ENCODE measurements at places on chromosomes 2 and 18.

GRCh38 chr2:87401726-87402345 lies 346.1 kb upstream of the PLGLB2 start:
- no peak for DNase-seq

DNA sequence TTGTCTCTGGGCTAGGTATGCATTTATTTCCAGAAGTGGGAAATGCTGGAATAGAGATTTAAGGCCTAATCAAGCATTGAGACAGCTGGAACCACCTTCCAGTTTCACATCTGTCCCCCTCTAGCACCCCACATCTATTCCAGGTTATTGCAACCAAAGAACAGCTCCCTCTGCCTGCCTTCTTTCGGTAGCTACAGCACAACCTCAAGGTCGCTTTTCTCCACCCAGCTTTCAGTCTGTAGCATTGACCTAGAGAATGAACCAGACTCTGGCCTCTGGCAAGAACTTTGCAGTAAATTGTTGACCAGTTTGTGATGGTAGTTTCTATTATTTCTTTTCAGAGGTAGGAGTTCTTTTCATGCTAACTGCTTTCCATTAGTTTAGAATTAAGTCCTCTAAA lies 484.2 kb downstream of the DLGAP1 start:
- no peak for DNase-seq

DNA sequence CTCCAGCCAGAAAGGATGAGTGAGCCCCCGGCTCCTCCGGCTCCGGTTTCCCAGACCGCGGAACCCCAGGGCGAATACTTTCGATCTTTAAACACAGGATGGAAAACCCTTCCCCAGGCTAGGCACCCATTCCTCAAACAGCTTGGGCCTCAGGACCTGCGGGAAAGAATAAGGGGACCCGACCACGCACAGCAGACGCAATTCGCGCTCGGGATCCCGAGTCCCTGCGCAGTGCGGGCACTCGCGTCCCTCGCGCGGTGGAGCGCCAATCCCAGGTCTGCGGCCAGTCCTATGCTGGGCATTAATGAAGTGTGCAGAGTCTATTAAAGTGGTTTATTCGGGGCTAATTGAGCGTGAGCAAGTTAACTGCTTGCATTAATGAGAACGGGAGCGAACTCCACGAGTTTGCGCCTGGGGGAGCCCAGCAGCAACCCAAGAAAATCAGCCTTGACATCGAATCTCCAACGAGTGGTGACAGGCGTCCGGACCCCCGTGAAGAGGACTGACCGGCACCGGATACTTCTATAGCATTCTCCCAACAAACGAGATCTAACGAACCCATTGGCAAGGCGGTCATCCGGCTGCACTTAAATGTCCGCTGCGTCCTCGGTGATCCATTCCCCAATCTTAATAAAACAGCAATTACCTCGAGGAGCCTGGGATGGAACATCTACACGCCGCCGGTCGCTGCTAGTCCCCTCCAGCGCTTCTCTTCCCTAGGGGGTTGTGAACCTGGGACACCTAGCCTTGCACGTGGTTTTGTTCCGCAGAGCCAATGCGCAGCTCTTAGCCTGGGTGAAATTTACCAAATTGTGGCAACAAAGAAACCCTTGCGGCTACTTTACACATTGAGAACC lies 1.6 kb downstream of the OSR1 start:
- no peak for DNase-seq

- DNase-seq: no peak
Measured at GRCh38 chr18:5503740-5504139, 40.1 kb downstream of the EPB41L3 start.

DNA sequence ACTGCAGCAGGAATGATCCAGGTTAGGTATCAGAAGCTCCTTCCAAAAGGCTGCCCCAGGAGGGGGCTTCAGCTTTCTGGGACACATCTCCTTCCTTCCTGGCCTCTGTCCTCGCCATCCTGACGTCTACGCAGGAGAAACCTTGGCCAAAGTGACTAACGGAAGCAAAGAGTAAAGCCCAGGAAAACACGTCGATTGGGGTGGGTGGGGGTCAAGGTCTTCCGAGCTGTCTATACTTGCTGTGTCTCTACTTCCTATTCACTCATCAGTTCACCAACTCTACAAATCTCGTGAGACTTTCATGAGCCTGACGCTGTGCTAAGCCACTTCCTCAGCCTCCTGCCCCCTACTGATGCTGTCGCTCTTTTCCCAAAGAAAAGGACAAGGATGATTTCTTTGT lies 212.6 kb downstream of the TNS1 start:
- peak; percentile 34 for DNase-seq

DNA sequence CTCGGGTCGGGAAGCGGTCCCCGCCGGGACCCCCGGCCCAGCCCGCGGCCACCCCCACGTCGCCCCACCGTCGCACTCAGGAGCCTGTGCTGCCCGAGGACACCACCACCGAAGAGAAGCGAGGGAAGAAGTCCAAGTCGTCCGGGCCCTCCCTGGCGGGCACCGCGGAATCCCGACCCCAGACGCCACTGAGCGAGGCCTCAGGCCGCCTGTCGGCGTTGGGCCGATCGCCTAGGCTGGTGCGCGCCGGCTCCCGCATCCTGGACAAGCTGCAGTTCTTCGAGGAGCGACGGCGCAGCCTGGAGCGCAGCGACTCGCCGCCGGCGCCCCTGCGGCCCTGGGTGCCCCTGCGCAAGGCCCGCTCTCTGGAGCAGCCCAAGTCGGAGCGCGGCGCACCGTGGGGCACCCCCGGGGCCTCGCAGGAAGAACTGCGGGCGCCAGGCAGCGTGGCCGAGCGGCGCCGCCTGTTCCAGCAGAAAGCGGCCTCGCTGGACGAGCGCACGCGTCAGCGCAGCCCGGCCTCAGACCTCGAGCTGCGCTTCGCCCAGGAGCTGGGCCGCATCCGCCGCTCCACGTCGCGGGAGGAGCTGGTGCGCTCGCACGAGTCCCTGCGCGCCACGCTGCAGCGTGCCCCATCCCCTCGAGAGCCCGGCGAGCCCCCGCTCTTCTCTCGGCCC lies 13.6 kb downstream of the SPEG start:
- no peak for DNase-seq

DNA sequence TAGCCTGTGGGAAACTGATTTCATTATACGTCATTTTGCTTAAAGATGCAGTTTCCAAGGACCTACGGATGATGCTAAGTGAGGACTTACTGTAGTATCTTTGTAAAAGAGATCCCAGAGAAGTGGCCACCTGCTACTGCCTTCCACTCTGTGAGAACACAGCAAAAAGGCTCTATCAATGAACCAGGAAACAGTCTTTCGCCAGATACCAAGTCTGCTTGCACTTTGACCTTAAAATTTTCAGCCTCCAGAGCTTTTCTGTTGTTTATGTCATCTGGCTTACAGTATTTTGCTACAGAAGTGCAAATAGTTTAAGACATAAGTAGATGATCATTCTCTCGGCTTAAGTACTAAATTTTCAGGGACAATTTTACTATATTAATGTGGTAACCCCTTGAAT lies 847.9 kb upstream of the CHAC2 start:
- DNase-seq: no peak

DNA sequence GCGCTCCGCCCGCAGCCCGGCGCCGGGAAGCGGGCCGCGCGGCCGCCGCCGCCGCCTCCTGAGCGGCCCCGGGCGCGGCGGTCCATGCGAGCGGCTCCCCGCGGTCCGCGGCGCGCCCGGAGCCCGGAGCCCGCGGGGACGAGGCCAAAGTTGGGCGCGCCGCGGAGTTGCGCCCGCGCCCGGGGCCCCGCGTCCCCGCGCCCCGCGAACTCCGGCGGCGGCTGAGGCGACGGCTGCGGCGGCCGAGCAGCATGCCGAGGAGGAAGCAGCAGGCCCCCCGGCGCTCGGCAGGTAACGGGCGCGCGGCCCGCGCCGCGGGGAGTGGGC lies 992 bp downstream of the TSHZ1 start:
- no peak for DNase-seq

GRCh38 chr2:137178951-137179377 lies 413.6 kb downstream of the THSD7B start:
- no peak for DNase-seq

DNA sequence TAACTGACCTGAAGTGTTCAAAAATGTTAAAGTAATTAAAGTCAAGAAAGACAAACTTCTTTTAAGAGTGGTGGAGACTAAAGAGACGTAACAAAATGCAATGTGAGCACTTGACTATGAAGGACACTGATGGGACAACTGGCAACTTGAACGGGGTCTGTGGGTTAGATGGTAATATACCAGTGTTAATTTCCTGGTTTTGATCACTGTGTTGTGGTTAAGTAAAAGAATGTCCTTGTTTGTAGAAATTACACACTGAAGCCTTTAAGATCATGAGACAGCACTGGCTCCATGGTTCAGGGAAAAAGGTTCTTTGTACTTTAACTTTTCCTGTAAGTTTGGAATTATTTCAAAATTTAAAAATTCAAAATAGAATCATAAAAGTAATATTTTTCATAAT lies 58.2 kb downstream of the REL start:
- DNase-seq: no peak

DNA sequence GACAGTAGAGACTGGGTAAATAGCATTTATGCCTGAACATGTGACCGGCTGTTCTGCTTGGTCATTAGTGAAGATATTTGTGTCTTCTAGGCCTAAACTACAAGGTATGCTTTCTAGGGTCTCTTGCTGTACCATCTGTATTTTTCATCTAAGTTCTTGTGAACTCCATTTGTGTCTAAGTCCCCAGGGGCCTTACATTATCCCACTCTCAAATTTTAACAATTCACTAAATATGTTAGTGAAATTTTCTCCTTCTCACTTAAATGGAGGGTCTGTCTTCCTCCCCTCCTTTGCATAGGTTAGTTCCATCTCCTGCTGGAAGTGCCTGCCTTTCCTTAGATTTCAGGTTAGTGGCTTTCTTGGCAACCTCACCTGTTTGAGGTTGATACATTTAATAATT lies 382.6 kb downstream of the RAD51AP2 start:
- no peak for DNase-seq

DNA sequence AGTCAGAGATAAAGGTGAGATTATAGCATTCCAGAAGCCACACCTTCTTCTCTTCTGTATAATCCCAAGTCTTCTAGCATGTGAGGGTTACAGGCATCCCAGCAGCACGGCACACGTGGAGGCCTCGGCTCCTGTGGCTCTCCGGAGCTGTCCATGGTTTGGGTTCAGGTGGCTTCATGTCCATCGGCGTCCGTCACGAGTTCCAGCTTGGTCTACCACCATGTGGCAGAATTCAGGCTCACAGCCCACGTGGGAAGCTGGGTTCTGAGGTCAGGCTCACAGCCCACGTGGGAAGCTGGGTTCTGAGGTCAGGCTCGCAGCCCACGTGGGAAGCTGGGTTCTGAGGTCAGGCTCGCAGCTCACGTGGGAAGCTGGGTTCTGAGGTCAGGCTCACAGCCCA lies 378.3 kb upstream of the SALL3 start:
- DNase-seq: no peak

DNA sequence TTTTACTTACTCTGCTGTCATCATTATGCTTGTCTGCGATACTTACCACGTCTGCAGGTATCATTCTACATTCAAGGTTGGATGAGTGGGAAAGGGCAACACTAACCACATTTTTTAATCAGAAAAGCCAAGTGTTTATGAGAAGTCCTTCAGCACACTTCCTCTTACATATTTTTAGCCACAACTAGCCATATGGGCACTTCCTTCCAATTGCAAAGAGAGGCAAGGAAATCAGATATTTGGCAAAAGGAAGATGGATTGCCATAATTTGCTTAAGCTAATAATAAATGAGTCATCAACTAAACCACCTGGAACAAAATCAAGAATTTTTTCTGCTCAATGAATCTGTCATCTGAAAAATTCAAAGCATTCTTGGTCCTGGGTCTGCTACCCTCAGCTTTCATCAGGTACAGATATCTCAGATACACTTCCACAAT lies 16.7 kb upstream of the MRO start:
- DNase-seq: no peak

DNA sequence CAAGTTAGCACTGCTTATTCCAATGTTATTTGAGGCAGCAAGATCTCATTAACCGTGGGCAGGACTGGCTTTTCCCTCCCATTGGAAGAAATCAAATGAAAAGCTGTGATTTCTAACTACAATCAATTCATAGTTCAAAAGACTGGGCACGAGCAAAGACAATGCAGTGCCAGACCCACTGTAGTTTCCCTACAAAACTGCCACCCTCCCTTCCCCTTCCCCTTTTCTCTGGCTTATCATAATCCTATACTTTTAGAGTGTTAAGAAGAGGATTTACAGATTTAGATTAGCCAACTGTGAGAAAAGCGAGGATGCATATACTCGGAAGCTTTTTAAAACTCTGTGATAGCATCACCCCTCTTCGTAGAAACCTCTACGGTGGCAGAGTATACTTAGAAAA lies 260.4 kb downstream of the STK39 start:
- DNase-seq: no peak

DNA sequence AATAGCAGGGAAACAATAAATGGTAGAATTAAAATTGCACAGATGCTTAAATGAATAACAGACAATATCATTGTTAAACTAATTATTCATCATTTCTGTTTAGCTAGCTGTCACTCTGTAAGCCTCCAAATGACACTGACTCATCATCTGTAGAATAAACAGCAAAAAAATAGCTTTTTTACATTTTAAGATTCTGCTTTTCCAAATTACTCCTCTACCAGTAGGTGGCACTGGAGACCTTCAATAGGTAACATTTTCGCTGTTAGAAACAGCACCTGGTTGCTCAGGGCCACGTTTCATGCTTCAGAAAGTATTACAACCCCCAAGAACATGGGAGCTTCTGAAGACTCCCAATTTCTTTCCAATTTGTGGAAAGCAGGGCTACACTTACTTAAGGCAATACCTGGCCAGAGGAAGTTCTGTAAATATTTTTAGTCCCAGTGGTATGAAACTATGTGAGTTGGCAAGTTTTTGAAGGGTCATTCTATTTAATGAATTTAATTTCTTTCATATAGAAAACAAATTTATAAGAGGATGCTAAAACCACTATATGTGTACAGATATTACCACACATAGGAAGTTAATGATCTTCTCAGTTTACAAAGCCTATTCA lies 45.4 kb downstream of the TTN start:
- DNase-seq: peak; percentile 59

GRCh38 chr2:215332872-215333595 lies 21.2 kb downstream of the ATIC start:
- no peak for DNase-seq

Measured in activated CD4-positive, alpha-beta T cell treated with anti-CD3 and anti-CD28 coated beads, Interleukin-2, amount 10 ng/mL, durations not matched to agents 7 days and 5 days (primary cell).